ENCODE measurements at places on chromosomes 11 and 22. TPM values are rescaled to one million over a fixed set of nuclear protein-coding genes. Genes with fewer than 3 reads are reported as not detected.

DNA sequence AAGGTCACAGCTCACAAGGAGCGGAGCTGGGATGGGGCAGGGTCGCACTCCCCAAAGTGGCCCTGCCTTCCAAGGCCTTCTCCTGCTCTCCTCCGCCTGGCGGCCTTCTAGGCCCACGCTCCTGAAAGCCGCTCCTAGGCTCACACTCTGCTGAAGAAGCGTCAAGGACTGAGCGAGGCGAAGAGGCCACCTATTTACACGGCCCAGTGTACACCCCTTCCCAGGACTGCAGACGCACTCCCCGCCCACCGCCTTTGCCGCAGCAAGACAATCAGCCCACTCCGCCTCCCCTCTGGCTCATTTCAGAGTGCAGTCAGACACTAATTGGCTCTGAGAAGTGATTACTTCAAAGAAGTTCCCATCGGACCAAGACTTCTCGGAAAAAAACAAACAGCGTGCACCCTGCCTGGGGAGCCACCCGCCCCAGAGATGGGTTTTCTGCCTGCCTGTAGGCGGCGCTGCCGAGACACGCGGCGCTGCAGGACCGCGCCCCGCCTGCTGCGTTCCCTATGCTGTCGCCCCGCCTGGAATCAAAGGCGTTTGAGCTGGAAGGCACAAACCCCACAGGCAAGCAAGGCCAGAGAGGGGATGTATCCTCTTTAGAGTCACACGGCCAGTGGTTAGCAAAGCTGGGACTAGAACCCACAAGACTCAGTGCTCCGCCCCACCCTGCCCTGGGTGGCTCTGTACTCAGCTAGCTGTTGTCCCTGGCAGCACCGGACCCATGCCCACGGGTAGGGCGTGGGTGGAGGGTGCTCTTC is 414.8 kb downstream of the BUD13 start:
- no peak for DNase-seq

GRCh38 chr11:132937016-132937415 is 595.3 kb downstream of the OPCML start:
- no peak for DNase-seq

DNA sequence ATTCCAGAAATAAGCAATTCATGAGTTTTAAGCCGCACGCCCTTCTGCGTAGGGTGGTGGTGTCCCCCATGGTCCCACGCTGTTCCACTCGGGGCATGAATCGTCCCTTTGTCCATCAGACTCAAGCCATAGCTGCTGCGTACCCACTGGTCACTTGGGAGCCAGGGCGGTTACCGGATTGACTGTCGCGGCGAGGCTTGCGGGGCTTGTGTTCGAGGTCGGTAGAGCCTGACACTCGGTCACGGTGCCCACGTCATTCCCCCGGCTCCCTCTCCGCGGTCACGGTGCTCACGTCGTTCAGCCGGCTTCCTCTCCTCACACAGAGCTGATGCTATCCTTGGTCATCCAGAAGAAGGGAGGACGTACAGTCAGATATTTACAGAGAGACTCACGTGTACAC is 1227.0 kb downstream of the BRD1 start:
- DNase-seq: no peak

DNA sequence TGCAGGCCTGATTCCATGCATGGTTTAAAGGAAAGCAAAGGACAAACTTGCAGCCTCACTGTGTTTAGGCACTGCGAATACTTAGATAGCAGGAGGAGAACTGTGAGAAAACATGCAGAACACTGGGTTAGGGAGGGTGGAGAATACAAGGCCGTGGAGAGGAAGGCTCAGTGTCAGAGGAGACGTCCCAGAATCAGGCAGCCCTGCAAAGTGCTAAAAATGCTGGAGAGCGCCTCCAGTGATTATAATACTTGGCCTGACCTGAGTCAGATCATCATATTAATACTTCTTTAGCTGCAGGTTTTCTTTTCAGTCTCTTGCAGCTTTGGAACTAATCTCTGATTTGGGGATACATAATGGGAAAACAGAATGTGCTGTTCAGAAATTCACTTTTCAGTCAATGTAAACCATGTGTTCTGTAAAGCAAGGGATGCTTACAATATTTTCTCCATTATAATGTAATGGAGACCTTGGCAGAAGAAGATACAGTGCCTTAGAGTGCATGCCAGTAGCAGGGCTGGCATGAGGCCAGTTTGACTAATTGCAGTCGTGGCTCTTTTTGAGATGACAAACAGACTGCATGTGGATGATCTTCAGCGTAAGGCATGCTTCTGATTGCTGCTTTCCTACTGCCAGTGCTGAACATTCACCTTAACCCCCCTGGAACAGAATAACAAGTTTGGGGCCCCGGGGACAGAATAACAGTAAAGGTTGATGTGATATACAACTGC is 16.8 kb downstream of the EXT2 start:
- peak; percentile 72 for DNase-seq

- no peak for DNase-seq
These were observed 10.4 kb downstream of the ADORA2A start for GRCh38 chr22:24437741-24438328.

- no peak for DNase-seq
These were observed 257.6 kb downstream of the NELL1 start for GRCh38 chr11:20926799-20927540.

GRCh38 chr11:122085264-122085663 is 30.8 kb downstream of the BLID start:
- peak; percentile 96 for DNase-seq

GRCh38 chr11:97269527-97269926 is 879.7 kb downstream of the JRKL start:
- DNase-seq: no peak

DNA sequence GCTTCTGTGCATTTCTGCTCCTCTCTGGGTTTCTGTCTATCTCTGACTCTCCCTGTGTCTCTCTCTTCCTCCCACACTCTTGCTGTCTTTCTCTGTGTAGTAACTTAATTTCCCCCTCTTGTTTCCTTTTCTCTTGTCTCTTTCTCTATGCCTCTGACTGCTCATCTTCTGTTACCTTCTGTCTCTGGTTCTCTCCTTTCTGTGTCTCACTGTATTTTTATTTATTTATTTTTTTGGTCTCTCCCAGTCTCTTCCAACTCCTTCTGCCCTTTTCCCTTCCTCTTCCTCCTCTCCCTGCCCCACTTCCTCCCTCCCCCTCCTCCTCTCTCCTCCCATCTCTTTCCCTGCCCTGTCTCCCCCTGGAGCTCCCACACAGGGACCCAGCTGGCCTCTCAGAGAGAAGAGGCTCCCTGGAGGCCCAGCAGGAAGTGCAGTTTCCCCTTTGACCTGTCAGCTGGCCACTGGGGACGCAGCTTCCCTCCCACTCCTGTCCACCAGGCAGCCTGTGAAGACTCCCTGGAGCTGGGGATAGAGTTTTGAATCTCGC is 38.3 kb upstream of the MYH9 start:
- DNase-seq: peak; percentile 33

DNA sequence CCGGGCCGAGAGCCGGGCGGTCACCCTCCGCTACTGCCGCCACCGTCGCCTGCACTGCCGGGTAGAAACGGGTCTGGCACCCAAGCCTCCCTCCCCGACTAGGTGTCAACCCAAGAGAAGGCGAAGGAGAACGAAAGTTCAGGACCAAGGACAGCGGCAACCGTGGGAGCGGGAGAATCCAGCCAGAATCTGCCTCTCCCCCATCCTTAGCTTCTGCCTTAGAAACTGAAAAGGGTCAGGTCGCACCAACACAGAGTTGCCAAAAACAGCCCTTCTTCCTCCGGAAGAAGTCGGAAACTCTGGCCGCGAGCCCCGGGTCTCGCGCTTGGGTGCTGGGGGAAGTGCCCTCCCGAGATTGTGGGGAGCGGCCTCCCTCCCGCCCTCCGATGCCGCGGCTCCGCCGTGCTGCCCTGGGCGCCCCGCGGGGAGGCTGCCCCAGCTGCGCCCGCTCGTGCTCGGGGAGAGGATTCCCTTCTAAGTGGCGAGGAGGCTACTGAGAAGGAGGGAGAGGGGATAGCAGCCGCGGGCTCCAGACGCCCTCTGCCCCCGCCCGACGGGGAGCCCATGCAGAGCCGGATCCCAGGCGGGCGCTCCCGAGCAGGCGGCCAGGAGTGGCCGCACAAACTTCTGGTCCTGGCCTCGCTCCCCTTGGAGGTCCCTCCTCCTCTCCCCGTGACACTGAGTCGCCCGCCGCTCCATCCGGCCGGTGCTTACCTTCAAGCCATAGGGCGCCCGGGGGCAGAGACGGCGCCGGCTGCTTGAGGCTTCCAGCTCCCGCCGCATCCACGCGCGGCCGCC is 637 bp downstream of the DRD2 start:
- peak; percentile 69 for DNase-seq

GRCh38 chr22:23692598-23693291 is 1.9 kb downstream of the RGL4 start:
- no peak for DNase-seq

DNA sequence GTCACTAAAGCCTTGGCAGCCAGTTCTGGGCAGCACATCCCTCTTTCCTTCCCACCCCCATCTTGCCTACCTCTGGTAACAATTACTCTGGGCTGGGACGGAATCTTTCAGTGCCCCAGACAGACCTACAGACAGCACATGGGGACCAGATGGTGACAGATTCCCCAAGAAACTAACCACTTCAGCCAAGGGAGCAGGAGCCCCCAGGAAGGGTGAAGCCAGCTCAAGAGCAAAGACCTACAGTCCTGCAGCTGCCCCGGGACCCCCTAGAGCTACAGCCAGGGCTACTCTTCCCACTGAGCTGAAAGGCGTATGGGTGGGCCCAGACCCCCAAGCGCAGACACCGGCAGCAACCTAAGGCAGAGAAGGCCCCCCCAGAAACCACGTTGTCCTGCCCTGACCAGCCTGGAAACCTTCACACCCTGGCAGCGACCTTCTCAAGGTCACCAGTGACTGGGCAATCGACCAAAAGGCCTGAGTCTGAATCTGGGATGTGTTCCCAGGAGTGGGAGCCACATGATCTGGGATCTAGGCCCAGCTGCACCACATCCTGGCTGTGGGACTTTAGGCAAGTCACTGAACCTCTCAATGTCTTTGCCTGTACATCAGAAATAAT is 65.8 kb downstream of the LRRC32 start:
- DNase-seq: peak; percentile 68

- no peak for DNase-seq
These were observed 19.3 kb downstream of the MYH9 start for GRCh38 chr22:36368359-36368983.

DNA sequence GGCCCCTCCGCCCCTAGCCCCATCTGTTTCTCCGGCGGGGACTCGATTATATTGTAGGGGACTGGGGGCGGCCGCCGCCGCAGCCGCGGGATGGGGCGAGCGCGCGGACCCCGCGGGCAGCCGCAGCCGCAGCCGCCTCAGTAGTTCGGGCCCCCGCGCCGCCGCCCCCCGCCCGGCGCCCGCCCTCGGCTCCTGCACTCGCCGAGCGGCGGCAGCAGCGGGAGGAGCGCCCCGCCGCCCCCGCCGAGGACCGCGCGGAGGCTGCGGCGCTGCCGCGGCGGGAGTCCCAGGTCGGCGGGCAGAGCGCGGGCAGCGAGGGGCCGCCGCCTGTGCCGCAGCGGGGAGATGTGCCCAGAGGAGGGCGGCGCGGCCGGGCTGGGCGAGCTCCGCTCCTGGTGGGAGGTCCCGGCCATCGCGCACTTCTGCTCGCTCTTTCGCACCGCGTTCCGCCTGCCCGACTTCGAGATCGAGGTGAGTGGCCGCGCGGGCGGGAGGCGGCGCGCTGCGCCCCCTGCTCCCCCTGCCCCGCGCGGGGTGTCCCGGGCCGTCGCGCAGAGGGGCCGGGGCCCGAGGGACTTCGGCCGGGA is at the start of gene CECR2:
Gene CECR2, plus strand, starts transcription at position 22 of the 587 bp plus-strand sequence. Its CDS starts 324 bp downstream, at position 346.
- DNase-seq: no peak

DNA sequence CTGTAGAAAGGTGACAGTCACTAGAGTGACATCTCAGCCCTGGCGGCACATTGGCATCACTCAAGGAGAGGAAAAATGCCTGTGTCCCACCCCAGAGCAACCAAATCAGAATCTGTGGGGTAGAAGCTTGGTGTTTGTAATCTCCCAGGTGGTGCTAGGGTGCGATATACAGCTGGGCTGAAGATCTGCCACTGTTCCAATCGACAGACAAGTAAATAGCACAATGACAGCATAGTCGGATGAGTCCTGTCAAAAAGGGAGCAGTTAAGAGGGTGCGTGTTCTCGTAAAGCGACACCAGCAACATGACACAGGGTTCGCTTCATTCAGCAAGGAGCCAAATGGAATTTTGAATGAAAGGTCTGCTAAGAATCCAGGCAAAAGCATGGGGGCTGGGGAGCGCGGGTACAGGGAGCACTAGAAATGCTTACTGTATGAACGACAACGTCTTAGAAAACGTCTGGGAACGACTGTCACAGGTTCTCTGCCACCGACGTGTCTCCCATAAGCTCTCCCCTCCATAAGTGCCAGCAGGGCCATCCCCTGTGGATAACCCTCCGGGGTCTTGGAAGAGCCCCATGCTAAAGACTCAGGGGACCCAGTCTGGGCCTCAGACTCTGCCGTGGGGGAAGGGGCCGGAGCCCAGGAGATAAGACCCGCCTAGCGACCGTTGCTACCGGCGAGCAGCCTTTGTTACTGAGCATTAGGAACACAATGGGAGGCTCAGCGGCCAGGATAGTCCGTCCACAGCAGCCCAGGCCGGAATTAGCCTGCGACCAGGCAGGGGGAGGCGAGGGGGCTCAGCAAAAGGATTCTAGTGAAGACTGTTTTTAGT is 20.8 kb downstream of the ADA2 start:
- peak; percentile 18 for DNase-seq

- DNase-seq: no peak
These were observed 29.6 kb upstream of the FLI1 start for GRCh38 chr11:128664317-128664716.

- no peak for DNase-seq
These were observed 53.0 kb downstream of the RELT start for GRCh38 chr11:73429121-73429750.

GRCh38 chr22:30609260-30610185 is 2.5 kb downstream of the TCN2 start:
- DNase-seq: no peak

- DNase-seq: peak; percentile 57
These were observed 8.6 kb downstream of the CCDC81 start for GRCh38 chr11:86383041-86383955.

GRCh38 chr11:61647529-61647928 is 32.7 kb upstream of the DAGLA start:
- DNase-seq: no peak

GRCh38 chr22:19873138-19873959 is 18.7 kb upstream of the GNB1L start:
- DNase-seq: no peak

- no peak for DNase-seq
These were observed 8.9 kb downstream of the GDPD5 start for GRCh38 chr11:75516886-75517285.

- no peak for DNase-seq
These were observed 72.9 kb upstream of the ATXN10 start for GRCh38 chr22:45598596-45599217.

MMP13 gene
- not detected for total RNA-seq

CLMP gene
- total RNA-seq: 29.2 TPM

CTSF gene
- total RNA-seq: 20.0 TPM

PRG3 gene
- 2.9 TPM for total RNA-seq

OR6T1 gene
- not detected for total RNA-seq

MFRP gene
- 0.10 TPM for total RNA-seq

ELFN2 gene
- total RNA-seq: 0.30 TPM

ISX gene
- not detected for total RNA-seq

SMDT1 gene
- total RNA-seq: 21.2 TPM

C11orf52 gene
- 1.4 TPM for total RNA-seq

ARHGEF12 gene
- 129 TPM for total RNA-seq

TRPM5 gene
- under 0.01 TPM for total RNA-seq

KCNQ1 gene
- total RNA-seq: 1.3 TPM

Measured in skin of body (tissue), 3 donors.